CD4-positive, alpha-beta T cell treated with Interleukin-4 for 1 hour (primary cell): ENCODE measurements at places on chromosomes 2 and 18.

GRCh38 chr18:2657788-2658458, 2.4 kb downstream of the SMCHD1 start:
- peak; percentile 53 for DNase-seq

DNA sequence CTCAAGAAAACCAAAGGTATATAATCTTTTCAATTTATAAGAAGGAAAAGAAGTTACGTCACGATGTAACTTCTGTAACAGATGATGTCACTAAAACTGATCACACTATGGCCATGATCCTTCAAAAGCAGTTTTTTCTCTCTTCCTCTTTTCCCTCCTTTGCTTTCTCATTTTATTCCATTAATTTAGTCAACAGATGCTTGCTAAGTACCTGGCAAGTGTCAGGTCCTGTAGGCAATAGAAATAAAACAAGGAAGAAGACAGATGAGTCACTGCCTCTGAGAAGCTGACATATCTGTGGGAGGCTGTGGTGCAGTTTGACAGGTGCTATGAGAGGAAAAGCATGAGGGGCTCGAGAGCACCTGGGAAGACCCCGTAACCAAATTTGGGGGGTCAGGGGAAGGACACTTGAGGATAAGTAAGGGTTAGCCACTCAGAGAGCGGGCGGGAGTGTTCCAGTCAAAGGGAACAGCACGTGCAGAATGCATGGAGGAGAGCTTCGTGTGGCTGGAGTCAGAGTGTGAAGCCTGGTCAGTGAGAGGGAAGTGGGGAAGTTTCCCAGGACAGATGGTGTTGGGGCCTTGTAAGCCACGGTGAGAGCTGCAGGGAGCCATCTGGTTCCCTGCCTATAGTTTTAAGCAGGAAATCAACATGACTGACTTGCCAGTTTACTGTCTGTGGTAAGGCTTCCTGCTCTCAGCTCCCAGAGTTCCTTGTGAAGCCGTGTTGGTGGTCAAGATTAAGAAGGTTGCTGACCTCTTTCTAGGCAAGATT, 198.8 kb upstream of the FOSL2 start:
- DNase-seq: no peak

GRCh38 chr2:26255759-26256384, 11.1 kb downstream of the HADHB start:
- DNase-seq: no peak

- DNase-seq: no peak
Observed at GRCh38 chr2:204008352-204008751, 71.8 kb downstream of the ICOS start.

DNA sequence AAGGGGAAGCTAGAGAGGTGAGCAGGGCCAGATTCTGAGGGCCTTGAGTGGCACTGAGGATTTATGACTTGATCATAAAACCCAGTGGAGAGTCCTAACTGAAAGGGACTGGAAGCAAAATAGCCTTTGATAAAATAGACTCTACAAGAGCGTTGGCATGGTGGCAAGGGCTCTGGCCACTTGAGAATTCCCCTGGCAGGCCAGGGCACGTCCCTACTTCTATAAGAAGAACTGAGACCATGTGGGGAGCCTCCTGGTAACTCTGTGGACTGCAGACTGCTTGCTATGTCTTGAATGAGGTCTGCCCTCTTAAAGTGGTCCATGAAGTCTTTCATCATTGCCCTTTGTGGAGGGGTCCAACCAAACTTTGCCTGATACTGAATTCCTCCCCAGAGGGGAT, 324.8 kb downstream of the ALK start:
- DNase-seq: no peak

GRCh38 chr2:224284134-224284946, 117.6 kb downstream of the FAM124B start:
- DNase-seq: no peak

DNA sequence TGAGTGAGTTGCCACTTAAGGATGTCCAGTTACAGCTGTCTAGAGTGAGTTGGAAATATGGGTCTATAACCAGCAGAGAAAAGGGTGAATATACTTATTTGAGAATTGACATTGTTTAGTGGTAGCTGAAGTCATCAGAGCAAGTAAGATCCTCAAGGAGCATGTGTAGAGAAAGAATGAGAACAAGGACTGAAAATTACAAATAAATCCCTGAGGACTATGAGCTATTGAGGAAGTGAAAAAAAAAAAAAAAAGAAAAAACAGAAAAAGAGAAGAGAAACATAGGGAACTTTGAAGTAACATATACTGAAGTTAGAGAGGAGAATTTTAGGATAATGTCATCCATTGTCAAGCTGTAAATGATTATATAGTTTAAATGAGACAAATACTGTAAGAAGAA, 134.0 kb upstream of the CCDC68 start:
- no peak for DNase-seq

DNA sequence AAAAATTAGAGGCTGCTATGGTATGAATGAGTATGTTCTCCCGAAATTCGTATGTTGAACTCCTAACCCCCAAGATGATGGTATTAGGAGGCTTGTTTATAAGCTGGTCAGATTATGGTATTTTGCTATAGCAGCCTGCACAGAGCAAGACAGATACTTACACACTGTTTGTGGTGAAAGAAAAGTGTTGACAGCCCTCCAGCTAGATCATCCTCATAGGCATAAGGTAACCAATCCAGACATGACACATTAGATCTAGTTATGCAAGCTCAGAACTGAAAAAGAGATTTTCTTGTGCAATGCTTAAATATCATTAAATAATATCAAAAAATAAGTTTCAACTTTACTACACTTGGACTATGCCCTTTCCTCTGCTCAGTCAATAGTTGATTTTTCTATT, 107.1 kb downstream of the ABCA12 start:
- no peak for DNase-seq

DNA sequence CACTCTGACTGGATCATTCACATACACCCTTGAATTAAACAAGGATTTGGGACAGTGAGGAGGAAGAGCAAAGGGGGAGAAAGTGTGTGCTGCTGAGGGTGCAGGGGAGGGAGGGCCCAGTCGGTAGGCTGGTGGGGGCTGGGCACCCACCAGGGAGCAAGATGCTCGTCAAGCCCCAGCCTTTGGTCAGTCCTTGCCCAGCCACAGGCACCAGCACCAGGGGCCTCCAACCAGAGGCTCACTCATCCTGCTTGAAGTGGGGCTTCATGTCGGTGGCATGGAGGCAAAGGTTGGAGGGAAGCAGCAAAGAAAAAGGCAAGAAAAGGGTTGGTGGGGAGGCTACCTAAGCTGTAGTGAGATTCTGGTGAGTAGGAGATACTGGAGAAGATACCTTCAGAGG, 21.9 kb downstream of the CDC42EP3 start:
- DNase-seq: no peak

GRCh38 chr2:120765678-120766469, 30.2 kb downstream of the GLI2 start:
- no peak for DNase-seq

DNA sequence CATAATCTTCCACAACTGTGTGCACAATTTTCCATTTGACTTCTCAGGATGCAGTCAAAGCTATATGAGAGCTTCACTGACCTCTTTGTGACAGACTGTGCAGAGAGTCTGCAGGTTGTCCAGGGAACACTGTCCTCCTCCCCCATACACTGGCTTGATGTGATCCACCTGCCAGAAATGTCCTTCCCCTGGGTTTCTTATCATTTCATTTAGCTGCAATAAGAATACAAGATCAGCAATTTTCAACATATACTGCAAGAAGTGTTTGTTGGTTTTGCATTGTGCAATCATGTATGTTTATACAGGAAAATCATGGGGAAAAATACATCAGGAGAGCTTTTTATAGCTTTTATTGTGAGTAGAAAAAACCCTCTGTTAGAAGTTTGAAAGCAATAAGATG, 150.7 kb downstream of the RAB3GAP1 start:
- DNase-seq: no peak

DNA sequence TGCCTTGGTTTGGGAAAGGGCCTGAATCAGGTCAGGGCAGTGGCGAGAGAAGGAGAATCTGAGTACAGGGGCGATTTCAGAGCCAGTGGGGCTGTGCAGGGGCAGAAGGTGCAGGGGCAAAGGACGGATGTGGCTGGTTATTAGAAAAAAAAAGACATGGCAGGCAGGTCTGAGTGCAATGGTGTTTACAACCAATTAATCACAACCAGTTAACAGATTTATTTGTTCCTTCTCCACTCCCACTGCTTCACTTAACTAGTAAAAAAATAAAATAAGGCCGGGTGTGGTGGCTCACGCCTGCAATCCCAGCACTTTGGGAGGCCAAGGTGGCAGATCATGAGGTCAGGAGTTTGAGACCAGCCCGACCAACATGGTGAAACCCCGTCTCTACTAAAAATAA, 5.5 kb downstream of the TNFRSF11A start:
- DNase-seq: no peak

- DNase-seq: no peak
Observed at GRCh38 chr18:66621816-66622576, 18.1 kb upstream of the CDH19 start.

GRCh38 chr2:120396861-120397811, 51.2 kb downstream of the INHBB start:
- DNase-seq: peak; percentile 7

GRCh38 chr2:236882930-236883329, 202.8 kb upstream of the COPS8 start:
- no peak for DNase-seq

- no peak for DNase-seq
Observed at GRCh38 chr2:20034821-20035220, 16.6 kb downstream of the LAPTM4A start.

GRCh38 chr2:27255660-27256059, 7.2 kb downstream of the SLC30A3 start:
- no peak for DNase-seq

GRCh38 chr2:16246911-16247310, 306.6 kb downstream of the MYCN start:
- DNase-seq: no peak

DNA sequence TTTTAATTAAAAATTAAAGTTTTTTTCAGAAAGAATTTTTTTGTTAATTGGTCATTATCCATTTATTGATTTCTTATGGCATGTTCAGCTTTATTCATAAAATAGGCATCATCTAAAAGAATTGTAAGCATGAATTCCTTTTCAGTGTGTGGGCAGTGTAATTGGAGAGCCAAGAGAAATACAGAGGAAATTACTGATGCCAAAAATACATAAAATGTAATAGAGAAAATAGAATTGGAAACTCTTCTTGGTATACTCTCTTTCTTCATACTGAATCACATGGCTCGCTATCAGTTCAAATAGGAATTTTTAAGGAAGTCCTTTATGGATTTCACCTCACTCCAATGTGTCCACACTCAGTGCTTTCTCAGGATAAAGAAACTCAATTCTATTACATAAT, 663.6 kb upstream of the NRXN1 start:
- no peak for DNase-seq

DNA sequence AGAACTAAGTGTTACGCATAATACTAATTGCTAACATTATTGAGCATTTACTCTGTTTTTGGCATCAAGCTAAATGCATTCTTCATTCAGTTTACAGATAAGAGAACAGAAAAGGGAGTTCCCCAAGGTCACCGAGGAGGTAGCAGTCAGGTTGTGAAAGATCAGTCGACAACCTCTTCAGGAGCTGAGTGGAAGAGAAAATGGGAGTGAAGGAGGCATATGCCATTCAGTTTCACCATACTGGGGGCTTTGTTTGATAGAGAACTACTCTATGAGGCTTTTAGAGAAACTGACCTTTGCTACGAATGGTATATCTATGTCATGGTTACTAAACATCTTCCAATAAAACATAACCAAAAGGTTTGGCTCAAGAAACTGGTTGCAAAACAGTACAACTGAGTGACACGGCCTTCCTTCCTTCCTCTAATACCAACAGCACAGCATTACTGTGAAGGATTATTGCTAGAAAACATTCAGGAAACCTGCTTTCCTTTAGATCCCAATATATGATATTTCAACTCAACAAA, 112.1 kb downstream of the RBMS1 start:
- no peak for DNase-seq

DNA sequence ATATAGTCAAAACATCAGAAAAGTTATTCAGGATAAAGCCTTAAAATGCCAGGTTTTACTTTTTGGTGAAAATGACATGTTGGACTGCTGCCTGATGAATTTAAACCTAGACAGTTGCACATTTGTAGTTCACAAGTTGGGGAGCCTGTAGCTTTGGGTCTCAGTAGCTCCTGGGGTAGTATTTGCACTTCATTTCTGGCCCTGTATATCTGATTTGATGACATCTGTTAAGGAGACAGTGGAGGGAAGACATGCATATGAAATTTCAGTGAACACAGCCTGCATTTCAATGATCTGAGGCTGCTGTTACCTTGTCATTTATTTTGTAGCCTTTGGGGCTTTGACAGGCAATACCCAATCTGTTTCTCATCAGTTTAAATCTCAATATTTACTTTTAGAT, 156.4 kb downstream of the DCC start:
- DNase-seq: no peak

DNA sequence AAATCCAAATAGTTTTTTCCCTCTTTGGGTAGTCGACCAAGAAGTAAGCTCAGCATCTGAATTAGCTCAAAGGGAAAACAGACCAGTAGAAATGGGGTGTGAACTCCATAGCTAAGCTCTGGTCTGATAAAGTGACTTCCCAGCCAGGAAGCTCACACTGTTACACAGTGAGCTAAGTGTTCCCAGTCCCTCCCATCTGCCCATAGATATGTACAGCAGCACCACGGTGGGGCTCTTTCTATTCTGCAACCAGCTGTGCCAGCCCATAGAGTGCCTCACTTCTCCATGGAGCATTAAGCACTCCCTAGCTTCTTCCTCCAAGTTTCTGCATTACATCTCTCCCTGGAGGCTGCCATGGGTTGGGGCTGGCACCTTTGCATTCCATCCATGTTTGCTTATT, 27.6 kb upstream of the NEMP2 start:
- no peak for DNase-seq

DNA sequence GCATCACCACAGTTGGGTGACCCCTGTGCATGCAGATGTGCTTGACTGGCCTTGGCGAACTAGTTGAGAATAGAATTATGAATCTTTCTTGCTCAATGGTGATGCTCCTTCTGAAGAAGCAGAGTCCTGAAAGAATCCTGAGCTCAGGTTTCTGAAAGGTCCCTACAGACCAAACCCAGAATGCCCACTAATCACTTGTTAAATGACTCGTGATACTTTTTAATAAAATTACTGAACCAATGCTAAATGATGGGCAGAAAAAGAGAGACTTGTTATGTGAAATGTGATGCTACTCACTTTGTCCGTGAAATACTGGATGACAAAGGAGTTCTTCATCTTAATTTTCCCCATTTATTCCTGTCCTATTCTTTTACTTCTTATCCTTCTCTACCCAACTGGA, 263.5 kb upstream of the LRRTM1 start:
- DNase-seq: no peak

DNA sequence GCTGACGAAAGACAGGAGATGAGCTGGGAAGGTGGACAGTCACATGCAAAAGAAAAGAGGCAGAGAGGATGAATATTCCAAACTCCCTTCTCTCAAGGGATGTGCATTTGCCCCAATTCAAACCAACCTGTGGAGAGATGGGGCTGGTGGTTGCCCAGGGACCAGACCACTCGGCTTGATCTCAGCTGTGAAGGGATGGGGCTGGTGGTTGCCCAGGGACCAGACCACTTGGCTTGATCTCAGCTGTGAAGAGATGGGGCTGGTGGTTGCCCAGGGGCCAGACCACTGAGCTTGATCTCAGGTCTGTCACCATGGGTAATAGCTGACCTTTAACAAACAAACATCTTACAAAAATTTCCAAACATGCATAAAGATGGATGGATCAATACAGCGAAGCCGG, 42.5 kb upstream of the SALL3 start:
- no peak for DNase-seq

GRCh38 chr18:35511833-35512232, 14.1 kb upstream of the INO80C start:
- DNase-seq: no peak
